EH (cell line): ENCODE measurements at places on chromosomes 7 and 10.

- DNase-seq, result no peak
Observed at GRCh38 chr10:124206616-124207015, 113.2 kb upstream of the CHST15 start.

DNA sequence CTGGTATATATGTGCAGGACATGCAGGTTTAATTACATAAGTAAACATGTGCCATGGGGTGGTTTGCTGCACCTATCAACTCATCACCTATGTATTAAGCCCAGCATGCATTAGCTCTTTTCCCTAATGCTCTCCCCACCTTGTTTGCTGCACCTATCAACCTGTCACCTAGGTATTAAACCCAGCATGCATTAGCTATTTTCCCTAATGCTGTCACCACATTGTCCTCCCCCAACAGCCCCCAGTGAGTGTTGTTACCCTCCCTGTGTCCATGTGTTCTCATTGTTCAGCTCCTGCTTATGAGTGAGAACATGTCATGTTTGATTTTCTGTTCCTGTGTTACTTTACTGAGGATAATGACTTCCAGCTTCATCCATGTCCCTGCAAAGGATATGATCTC lies 300.5 kb downstream of the ANKRD7 start:
- DNase-seq, result no peak

DNA sequence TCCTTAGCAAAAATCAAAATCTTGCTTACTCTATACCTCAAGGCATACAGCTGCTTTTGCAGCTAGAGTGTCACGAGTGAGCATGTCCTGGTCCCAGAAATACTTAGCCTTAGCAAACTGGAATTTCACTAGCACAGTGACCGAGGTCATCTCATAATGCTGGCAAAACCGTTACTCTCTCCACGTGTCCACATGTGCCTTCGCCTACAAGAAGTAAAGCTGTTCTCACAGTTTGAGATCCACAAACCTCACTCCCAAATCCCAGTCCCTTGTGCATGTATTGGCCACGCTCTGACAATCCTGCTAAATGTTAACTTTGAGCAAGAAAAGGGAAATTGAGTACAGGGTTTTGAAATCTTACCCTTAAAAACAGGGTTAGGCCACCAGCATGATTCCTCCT lies 111.0 kb upstream of the PLXDC2 start:
- no peak for DNase-seq

DNA sequence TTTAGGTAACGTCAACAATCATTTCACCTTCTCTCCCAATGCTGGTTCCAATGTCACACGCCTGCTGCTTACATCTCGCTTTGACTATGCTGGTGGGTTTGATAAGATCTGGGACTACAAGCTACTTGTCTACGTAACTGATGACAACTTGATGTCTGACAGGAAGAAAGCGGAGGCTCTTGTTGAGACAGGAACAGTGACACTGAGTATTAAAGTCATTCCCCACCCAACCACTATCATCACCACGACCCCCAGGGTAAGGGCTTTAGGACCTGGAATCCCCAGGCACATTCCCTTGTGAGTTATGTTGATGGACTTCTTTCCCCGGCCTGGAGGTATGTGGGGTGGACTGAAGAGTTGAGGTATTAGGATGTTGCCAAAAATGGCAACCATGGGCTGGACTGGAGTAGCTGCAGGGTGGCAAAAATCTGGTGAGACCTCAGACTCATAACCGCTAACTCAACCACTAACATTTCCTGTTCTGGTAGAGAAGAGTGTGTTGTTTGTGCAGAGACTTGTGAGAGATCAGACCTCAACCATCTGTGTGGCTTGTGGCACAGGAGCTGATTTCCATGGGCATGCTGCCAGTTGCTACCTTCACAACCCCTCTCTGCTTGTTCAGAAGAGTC lies 59.2 kb downstream of the CDHR3 start:
- peak; percentile 64 for DNase-seq

DNA sequence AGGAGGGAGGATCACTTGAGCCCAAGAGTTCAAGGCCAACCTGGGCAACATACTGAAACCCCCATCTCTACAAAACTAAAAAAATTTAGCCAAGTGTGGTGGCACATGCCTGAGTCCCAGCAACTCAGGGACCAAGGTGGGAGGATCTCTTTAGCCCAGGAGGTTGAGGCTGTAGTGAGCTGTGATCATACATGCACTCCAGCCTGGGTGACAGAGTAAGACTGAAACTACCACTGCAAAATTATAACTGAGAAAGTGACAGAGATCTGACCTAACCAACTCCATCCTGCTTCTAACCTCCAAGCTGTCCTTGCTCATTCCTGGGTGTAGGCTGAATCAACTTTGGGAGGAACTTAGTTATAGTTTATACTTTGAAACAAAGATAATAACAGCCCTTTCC lies 59.4 kb downstream of the HTR7 start:
- DNase-seq, result no peak

DNA sequence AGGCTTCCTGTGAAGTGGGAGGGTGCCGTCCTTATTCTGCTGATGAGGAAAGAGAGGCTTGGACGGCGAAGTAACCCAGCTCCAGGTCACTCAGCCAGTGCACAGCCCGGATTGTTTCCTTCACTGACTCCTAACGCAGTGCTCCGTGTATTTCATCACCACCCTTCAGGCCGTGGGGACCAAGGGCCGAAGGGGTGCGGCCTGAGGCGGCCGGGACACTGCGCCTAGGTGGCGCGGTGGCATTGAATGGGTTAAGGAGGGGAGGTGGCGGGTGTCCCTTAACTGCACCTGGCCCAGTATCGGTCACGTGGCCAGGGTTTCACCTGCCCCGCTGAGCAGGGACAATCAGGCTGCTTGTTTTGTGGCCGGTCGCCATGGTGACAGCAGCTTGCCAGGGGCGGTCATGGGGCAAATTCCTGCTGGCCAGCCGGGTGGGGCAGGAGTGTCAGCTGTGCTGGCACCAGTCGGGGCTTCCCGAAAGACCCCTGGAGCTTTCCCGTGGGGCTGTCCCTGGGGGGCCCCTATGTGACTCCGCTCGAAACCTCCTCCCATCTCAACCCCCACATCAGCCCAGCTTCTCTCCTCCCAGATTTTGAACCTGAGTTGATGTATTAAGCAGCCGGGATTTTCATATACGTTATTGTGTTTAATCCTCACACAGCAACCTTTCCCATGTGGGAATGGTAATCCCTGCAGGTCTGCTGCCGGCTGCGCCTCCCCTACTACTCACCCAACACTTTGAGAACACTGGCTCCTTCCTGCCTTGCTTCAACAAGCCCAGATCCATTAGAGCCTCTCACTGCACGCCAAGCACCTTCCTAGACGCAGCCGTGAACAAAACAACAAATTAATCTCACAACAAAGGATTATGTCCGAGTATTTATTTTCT lies 4.4 kb upstream of the ABHD11 start:
- DNase-seq, result no peak

DNA sequence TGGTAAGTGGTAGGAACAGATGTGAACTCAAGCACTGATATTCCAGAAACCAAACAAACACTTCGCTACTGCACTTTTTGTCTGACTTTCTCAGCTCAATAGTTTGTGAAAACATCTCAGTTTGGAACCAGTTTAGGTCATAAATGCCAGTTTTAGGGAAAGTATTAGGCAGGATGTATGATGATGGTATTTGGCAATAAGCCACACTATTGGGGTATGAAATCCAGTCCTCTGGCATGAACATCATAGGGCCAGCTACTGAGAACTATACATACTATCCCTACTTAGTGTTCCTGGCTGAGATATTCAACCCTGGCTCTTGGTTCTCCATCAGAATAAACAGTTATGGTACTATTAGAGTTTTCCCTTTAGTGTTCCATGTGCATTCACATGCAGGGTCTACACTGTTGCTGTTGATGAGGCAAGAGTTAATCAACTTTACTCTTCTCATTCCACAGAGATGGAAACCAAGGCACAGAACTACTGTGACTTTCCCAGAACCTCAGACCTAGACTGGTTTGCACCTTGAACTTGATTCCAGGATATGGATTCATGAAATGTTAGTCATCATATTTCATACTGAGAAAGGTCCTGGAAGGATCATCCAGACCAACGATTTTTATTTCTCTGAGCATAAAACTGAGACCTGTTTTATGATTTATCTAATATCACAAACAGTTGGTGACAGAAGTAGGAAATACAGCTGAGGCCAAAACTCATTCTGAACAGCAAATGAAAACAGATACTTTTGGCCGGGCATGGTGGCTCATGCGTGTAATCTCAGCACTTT lies 20.0 kb upstream of the IFIT2 start:
- peak; percentile 65 for DNase-seq

DNA sequence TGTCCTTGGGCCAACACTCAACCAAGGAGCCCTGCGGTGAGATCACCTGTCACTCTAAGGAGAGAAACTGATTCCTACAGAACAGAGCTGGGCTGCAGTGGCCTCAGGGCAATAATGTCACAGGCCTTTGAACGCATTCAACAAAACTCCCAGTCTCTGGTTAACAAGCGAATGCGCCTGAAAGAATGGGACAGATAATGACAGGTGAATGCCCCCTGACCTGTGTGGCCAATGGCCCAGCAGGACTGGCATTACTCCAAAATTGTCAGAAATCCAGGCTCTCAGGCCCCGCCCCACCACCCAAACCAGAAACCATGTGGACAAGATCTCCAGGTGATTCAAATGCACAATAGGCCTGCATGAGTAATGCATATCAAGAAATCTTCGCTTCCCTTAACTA lies 277.7 kb upstream of the KLF6 start:
- DNase-seq, result no peak

- DNase-seq, result no peak
Observed at GRCh38 chr7:158421361-158421760, 166.3 kb downstream of the PTPRN2 start.

DNA sequence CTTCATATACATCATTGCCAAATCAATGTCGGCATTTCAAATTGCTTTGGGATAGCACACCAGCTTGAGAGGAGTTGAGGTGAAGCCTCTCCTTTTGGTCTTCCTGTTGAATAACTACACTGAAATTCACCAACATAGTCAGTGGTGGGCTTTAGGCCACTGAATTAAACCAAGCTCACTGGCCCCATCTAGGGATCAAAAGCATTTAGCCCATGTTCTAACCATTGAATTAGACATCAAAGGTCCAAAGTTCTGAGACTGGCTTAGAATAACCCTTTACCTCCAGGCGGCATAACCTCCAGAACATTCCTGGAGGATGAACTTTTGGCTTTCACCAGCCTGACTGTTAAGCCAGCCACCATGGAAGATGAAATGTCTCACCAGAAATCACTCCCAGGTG lies 54.6 kb downstream of the BPGM start:
- DNase-seq, result peak; percentile 67
